Brain pericyte (primary cell): ENCODE measurements at places on chromosomes 1 and 21.

DNA sequence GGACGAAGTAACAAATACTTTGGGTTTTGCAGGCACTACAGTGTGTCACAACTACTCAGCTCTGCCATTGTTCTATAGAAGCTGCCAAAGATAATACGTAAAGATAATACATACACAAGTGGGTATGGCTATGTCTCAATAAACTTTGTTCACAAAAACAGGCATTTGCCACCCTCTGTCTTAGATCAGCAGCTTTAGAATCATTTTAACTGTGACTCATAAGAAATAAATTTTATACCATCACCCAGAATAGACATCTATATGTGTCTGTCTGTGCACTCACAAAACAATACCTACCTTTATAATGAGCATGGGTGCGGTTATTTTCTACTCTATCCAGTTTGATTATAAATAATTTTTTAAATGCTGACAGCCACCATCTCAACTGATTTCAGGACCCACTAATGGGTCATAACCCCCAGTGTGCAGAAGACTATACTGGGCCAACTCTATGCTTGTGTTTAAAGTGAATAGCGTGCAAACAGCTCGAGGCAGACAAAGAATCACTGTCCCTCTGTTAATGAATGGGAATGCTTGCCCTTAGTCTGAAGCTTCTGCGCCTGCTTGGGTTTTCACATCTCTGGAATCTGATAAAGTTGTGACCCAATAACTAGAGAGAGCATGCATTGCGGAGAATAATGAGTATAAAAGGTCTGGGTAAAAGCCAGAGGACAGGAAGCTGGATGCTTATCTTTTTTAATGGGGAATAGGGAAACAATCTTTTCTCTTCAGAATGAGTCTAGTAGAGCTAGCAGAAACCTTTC lies 216.2 kb downstream of the PLPP3 start:
- no peak for DNase-seq

DNA sequence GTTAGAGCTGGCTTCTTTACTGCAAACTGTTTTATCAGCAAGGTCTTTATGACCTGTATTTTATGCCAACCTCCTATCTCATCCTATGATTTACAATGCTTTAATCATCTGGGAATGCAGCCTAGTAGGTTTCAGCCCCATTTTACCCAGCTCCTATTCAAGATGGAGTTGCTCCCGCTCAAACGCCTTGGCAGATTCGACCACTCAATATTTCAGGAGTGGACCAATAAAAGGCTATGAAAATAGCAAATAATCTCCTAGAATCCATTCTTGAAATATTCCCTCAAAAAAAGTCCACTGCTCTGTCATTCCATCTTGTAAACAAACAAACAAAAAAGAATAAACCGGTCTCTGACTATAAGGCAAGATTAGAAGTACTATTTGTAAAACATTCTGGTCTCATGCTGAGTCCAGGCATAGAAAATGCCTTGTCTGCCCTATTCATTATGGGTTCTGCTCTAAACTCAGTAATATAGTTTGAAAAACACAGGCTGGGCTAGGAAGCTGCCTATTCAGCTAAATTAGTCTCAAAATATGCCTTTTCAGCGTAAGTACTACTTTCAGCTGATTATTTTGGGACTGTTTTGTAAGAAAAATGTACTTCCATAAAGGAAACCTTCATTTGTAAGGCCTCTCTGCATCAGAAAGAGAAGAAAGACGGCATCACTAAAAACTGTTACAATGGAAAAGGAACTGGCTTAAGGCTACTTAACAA lies 53.0 kb downstream of the TBX19 start:
- DNase-seq, result no peak

- no peak for DNase-seq
Measured at GRCh38 chr1:46812065-46812963, 13.5 kb downstream of the CYP4B1 start.

GRCh38 chr21:34526241-34526617 lies 14.2 kb upstream of the KCNE1 start:
- no peak for DNase-seq

DNA sequence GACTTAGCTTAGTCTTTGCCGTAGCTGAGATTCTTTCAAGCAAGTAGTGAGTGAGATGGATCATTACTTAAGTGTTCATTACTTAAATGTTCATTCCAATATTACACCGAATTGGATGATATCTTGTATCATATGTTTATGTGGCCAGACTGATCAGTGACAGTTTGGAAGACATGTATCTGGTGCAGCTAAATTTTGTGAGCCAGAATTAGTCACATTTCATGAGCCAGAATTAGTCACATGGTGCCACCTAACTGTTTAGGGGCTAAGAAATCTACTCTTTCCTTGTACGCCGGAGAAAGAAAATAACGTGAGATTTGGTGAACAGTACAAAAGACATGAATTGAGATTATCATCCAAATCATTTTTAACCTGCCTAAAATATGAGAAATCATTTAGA lies 355.6 kb downstream of the USP25 start:
- no peak for DNase-seq

DNA sequence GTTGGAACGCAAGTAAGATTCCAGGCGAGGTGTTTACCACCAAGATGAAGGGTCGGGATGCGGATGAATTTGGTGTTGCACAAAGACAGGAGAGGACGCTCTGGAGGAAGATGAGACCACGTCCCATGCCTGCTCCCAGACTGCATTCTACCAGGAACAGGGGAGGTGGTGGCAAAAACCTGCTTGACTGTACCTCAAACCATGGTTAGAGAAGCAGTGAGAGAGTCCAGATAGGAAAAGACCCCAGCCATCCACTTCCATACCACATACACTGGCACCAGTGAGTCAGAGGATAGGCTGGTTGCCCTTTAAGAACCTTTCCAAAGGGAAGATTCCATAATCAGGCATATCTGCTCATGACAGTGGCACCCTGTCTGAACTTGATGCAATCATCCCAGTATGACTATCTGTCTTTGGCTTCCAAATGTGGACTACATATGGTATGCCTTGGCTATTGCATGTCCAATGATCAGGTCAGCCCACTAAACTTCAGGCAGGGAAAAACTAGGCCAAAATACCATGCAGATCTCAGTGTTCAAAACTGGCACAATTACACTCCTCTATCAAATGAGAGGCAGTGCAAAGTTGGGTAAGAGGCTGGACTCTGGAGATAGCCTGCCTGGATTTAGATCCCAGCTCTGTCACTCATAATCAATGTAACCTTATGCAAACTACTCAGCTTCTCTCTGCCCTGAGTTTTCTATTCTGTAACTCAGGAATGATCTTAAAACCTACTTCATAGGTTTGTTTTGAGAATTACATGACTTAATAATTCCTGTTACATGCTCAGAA lies 20.6 kb downstream of the NPR1 start:
- no peak for DNase-seq

- DNase-seq, result no peak
Measured at GRCh38 chr1:163275222-163275621, 46.5 kb upstream of the NUF2 start.

GRCh38 chr1:8063298-8064036 lies 37.4 kb upstream of the ERRFI1 start:
- DNase-seq, result no peak

DNA sequence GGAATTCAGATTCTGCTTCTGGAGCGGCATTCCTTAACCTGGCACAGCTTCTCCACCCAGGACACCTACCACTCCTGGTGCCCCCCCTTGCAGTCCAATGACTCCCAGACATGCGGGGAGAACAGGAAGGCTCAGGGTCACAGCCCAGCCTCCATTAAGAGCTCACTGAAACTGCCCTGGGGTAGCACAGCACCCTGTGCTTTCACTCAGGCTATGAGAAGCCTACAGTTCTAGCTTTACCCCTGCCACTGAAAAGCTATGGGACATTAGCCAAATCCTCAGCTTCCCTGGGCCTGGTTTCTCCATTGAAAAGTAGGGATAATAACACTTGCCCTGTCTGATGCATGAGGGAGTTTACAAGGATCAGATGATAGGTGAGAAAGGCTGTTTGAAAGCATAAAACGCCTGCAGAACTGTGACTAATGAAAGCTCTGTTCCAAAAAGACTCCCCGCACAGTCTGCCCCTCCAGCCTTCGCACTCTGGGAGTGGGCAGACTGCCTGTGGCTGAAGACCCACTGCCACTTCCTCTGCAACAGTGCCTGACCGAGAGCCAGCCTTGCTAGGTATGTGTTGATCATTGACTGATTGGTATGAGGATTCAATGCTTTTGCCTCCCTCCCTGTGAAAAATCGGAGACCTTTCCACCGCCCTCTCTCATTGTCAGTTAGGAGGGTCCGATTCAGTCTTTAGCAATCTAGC lies 2.7 kb upstream of the CLDN19 start:
- no peak for DNase-seq

GRCh38 chr1:69787151-69787550 lies 219.4 kb downstream of the LRRC7 start:
- no peak for DNase-seq

DNA sequence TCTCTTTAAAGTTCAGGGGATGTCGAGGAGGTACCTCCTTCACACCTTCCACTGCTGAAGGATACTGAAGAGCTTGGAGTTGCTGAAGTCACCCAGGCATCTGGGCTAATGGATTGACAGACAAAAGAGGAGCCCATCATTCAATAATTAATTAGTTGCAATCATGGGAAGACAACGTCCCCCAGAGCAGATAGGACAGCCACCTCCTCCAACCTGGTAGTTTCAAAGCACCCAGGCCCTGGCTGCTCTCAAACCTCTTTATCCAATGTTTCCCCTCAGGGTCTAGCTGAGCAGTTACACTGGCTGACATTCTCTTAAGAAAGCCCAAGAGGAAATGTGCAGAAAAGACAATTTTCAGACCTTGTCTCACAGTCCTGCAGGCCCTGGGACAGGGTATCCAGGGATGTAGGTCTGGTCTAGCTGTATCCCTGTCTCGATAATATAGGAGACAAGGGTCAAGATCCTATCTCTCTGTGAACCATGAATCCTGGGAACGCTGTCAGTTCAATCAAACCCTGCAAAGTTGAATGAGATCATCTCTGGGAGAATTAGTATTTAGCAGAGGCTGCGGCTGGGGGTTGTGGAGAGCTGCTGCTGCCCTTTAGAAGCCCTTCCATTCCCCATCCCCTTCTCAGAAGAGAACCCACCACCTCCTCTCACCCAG lies 1.1 kb downstream of the TSPAN2 start:
- DNase-seq, result no peak

GRCh38 chr1:184036517-184036949 lies 995 bp downstream of the COLGALT2 start:
- DNase-seq, result no peak

DNA sequence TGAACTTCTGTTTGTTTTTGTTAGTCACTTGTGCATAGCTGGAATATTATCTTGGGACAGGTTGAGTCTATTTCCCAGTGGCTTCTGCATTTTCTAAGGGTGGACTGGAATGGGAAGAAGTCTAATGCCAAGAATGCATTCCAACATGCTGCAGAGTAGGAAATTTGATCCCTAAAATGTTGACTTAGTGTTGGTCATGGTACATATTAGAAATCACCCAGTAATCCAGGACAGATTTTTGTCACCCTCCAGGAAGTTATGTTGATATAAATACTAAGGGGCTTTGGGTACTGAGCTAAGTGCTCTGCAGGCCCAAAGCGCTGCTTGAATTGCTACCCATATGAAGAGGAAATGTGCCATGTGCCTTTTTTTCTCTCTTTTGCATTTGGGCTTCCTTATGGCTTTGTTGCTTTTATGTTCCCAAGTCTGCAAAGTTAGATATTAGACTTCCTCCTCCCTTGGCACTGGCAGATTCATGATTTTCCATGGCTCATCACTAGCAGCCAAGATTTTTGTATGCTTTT lies 10.0 kb downstream of the ARID1A start:
- DNase-seq, result no peak

- no peak for DNase-seq
Measured at GRCh38 chr1:69842326-69842725, 274.6 kb downstream of the LRRC7 start.
